Fibroblast of skin of right biceps (primary cell): ENCODE measurements at places on chromosomes 4 and X.

DNA sequence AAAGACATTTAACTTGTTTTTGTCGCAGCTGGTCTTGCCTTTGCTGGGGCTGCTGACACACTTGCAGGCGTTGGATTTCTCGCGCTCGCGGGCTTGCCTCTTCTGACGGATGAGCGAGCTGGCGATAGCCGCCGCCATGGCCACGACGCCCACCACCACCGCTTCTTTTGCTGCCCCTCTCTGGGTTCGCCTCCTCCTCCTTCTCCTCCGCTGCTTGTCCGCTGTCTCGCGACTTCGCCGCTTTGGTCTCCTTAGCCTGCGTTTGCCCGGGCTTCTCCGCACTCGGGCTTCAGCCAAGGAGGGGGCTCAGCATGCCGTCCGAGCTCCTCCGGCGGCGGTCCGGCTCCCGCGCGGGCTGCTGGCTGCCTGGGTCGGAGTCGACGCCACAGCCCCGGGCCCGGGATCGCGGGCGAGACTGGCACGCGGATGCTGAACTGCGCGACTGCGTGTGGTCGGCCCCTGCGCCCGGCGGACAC, 613 bp downstream of the FGF13 start:
- no peak for DNase-seq

DNA sequence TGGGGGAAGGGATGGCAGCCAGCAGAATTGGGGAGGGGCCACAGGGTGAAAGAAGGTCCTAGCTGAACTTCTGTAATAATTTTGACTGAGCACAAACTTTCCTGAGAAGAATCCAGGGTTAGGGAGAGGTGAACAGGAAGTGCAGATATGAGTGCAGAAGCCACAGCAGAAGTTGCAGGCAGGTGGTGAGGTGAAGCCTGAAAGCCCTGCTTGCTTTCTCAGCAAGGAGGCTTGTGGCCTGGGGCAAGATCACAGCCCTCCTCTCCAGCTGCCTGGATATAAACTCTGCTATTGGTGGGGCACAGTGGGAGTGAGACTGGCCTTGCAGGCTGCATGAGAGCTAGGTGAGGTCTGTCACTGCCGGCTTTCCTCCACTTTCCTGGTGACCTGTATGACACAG, 44.1 kb upstream of the UPRT start:
- no peak for DNase-seq

GRCh38 chrX:20594985-20595384, 328.3 kb upstream of the RPS6KA3 start:
- DNase-seq: peak; percentile 55

GRCh38 chr4:109989618-109990017, 76.9 kb downstream of the EGF start:
- DNase-seq: no peak

DNA sequence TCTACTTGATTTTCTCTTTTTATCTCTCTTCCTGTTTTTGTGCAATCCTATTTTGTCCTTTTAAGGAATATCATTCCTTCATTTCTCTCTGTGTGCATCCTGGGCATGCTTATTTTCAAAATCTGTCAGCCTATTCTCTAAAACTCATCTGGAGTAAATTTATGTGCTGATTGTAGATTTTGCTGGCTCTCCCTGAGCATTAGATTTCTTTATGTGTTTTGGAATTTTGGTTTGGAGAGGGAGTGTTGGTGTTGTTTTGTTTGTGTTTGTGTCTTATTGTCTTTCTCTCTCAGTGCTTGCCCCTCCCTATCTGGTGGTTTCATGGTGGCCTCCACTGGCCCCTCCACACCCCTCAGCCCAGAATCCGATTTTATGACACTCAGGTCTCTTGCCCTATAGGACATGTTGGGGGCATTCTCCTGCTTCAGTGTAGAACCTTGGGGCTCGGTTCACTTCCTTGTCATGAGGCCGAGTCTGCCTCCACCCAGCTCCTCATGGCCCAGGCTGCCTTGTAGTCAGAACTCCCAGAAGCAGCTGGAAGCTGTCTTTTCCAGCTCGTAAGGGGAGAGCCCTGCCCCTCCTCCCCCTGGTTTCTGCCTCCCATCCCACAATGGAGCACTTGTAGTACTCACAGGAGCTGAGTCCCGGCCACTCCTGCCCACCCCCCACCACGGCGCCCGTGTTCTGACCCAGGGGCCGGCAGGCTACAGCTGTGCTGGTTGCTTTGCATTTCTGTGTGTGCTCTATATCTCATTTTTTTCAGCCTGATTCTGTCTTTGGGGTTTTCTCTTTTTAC, 24.5 kb upstream of the PJA1 start:
- DNase-seq: no peak

DNA sequence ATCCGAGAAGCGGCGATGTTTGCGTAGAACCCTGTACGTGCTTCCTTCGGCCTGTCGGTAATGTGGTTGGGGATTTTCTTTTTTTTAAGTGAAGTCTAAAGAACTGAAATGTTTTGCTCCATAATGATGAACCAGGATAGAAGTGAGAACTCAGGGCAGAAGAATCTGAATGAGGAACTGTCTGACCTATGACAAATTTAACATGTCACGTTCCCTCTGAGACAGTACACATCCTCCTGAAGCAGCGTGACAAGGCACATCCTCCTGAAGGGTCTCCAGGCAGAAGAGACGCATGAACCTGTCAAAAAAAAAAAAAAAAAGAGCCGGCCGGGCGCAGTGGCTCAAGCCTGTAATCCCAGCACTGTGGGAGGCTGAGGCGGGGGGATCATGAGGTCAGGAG, 6.2 kb downstream of the CSF2RA start:
- no peak for DNase-seq
